Non-pigmented ciliary epithelial cell (primary cell): ENCODE measurements at places on chromosomes 3 and 15.

GRCh38 chr15:65945616-65946015, 76.3 kb downstream of the RAB11A start:
- DNase-seq: no peak

DNA sequence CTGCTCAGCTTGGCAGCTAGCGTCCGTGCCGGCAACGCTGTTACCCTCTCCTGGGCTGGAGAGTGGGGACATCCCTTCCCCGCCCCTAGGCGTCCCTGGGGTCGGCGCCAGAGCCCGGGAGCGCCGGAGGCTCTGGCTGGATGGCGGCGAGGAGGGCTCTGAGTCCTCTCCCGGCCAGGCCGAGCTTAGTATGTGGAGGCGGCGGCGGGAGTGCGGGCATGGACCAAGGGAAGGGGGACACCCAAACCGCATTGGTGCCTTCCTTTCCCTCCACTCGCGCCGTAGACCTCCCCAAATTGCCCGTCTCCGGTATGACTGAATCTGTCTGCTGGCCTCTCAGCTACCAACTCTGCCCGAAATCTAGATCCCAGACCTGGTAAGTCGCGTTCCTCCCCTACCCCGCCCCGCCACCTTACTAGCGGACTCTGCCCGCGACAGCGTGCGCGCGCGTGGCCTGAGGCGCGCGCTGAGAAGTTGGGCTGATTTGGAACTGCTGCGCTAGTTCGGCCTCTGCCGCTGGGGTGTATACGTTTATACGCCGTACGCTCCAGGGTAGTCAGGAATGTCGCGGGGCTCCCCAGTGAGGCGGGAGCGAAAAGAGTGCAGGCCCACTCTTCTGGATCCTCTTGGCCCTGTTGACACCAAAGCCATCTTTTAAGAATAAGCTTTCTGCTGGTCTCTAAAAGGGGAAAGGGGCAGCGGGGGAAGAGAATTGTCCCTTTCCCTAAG, 12.2 kb downstream of the ZIC1 start:
- no peak for DNase-seq

- DNase-seq: no peak
Observed at GRCh38 chr3:120506828-120507774, 56.3 kb upstream of the FSTL1 start.

GRCh38 chr3:190983875-190984274, 121.4 kb upstream of the GMNC start:
- no peak for DNase-seq

GRCh38 chr3:134752761-134753461, 42.1 kb upstream of the EPHB1 start:
- DNase-seq: no peak

DNA sequence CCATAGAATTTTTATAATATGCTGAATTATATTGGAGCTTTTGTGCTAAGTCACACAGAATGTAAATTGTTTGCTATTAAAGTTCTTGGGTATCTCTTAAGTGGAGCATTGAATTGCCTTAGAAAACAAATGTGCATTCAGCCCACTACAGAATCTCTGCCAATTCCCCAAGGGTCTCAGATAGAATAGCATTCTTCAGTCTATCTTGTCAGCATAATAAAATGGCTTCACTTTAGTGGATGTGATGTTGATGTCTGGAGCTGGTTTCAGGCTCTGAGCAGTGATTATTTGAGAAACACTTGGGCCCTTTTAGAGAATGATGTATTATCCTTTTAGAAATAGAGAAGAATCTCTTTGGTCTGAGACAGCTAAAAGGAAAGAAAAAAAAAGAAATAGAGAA, 45.2 kb downstream of the LRCH3 start:
- no peak for DNase-seq

DNA sequence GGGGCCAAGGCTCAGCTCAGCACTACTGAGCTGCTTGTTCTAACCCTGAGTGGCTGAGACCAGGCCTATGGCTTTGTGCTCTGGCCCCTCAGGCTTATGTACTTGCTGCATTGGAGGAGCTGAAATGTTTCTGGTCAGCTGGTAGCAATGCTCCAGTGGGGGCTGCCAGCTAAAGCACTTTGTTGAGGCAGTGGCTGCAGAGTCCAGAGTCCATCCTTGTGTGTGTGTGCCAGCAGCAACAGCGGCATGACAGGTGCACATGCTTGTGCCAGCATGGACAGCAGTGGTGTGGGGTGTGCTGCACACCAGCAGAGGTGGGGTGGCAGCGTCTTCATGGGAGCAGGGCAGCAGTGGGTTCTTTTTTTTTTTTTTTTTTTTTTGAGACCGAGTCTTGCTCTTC, 169.1 kb downstream of the VPS8 start:
- DNase-seq: no peak

GRCh38 chr3:178690571-178690970, 154.3 kb downstream of the KCNMB2 start:
- no peak for DNase-seq

GRCh38 chr3:185335799-185336198, 27.1 kb upstream of the MAP3K13 start:
- DNase-seq: peak; percentile 26

DNA sequence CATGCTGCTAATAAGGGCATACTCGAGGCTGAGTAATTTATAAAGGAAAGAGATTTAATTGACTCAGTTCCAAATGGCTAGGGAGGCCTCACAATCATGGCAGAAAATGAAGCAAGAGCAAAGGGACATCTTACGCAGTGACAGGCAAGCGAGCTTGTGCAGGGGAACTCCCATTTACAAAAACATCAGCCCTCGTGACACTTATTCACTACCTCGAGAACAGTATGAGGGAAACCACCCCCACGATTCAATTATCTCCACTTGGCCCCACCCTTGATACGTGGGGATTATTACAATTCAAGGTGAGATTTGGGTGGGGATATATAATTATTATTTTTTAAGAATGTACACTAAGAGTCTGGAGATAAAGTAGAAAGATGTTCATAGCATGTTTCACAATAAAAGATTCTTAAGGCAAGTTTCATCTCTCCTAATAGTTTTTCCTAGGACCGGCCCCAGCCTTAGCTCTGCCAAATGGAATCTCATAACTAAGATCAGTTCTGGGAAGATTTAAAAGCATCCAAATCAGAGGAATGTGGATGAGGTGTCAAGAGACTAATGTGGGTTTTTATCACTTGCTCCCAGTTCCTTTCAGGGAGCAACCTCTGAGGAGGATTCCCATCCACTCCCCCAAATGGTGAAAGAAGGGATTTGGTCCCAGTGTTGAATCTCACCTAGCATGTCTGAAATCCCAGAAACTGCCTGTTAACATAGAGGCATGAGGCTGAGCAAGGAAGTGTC, 221.0 kb downstream of the ZMAT3 start:
- no peak for DNase-seq

DNA sequence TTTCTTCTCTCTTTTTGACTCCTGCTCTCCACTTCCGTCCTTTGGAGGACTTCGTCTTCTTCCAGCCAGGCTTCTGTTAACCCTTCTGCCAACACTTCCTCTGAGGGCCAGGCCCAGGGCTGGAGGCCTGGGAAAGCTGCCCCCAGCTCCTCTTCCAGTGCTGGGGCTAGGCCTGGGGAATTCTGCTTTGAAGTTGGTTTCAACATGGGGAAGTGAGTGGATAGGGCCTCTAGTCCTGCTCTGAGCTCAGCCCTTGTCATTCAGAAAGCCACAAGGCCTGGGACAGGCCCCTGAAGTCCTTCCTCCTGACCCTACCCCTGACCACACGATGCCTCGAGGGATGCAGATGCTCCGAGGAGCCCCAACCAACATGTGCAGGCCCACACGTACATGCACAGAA, 53.9 kb upstream of the HERC1 start:
- DNase-seq: no peak

DNA sequence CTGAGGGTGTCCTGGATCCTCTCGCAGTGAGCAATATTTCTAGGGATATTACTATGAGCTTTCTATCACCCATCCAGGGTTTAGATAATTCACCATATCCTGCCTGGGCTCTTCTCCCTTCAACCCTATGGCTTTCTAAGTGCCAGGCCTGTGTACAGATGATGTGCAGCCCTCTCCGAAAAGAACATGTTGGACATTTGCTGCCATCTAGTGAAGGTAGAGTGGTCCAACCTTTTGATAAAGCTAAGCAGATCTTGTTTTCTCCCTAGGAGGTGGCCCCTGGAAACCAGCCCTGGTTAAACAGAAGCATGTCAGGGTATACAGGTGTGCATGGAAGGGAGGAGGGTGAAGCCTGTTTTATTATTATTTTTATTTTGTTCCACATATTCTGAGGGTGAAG, 27.9 kb upstream of the SCN10A start:
- peak; percentile 42 for DNase-seq

DNA sequence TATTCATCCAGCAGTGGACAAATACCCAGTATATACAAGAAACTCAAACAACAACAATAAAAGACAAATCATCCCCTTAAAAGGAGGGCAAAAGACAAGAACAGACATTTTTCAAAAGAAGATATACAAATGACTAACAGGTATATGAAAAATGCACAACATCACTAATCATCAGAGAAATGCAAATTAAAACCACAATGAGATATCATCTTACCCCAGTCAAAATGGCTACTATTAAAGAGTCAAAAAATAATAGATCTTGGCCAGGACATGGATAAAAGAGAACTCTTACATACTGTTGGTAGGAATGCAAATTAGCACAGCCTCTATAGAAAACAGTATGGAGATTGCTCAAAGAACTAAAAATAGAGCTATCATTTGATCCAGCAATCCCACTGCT, 16.9 kb downstream of the DHX36 start:
- DNase-seq: no peak

GRCh38 chr15:99554880-99555488, 10.8 kb upstream of the MEF2A start:
- DNase-seq: no peak
